A549 (cell line): ENCODE measurements at places on chromosomes 2 and 18. TPM values are rescaled to one million over a fixed set of nuclear protein-coding genes. Genes with fewer than 3 reads are reported as not detected.

Gene IL1RN
- 0.13 TPM in 1 of 3 replicates, not detected in the others for polyA plus RNA-seq

Gene ANKAR
- 1.7 to 2.3 TPM (median 2.2 TPM) in 3 replicates for polyA plus RNA-seq

Gene ASXL3
- polyA plus RNA-seq, result not detected in 3 replicates

Gene IL18R1
- 0.73 to 0.99 TPM (median 0.87 TPM) in 3 replicates for polyA plus RNA-seq

Gene SPRED2
- 18.9 to 22.6 TPM (median 20.6 TPM) in 3 replicates for polyA plus RNA-seq

Gene LBX2
- polyA plus RNA-seq, result 2.0 to 2.4 TPM (median 2.1 TPM) in 3 replicates

Gene PCBP1
- polyA plus RNA-seq, result 284 to 310 TPM (median 304 TPM) in 3 replicates

Gene BUB1
- polyA plus RNA-seq, result 36.9 to 44.0 TPM (median 38.2 TPM) in 3 replicates

Gene SP140
- polyA plus RNA-seq, result 0.24 TPM in 1 of 3 replicates, not detected in the others

Gene VSNL1
- polyA plus RNA-seq, result not detected in 3 replicates

Gene ZNF236
- 2.6 to 2.9 TPM (median 2.7 TPM) in 3 replicates for polyA plus RNA-seq

Gene PTGR3
- 6.3 to 7.2 TPM (median 7.2 TPM) in 3 replicates for polyA plus RNA-seq

- DNase-seq, result no peak
These were observed 60.5 kb upstream of the ST3GAL5 start for GRCh38 chr2:85949280-85949679.

- no peak for DNase-seq
These were observed 40.8 kb downstream of the RAB10 start for GRCh38 chr2:26074676-26075075.

DNA sequence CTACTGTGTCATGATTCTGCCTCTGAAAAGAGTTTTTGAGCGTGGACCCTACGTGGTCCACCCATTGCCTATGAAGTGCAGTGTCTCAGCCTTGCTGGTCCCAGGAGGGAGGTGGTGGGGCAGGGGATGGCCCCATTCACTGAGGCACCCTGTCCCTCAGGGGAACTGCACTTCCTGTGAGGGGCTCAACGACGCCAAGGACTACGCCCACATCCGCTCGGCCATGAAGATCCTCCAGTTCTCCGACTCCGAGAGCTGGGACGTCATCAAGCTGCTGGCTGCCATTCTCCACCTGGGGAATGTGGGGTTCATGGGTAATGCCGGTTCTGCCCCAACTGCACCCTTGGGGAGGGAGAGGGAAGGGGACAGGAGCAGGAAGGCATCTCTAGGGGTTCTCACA, 42.5 kb downstream of the MYO7B start:
- DNase-seq, result no peak

DNA sequence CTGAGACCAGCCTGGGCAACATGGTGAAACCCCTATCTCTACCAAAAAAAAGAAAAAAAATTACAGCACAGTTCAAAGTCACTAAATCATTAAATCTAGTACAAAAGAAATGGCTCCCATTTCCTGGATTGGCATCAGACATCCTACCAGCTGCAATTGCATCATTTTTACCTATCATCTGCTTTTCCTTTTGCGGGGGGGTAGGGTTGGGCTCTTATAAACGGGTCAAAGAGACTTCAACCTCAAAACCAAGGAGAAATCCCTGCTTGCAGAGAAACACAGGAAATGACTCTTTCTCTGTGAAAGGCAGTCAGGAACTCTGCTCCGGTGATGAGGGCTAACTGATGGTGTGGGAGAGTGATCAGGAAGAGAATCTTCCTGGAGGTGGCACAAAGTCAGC, 45.3 kb upstream of the RFX8 start:
- no peak for DNase-seq

- DNase-seq, result no peak
These were observed 113.9 kb downstream of the INO80D start for GRCh38 chr2:205972113-205972512.

DNA sequence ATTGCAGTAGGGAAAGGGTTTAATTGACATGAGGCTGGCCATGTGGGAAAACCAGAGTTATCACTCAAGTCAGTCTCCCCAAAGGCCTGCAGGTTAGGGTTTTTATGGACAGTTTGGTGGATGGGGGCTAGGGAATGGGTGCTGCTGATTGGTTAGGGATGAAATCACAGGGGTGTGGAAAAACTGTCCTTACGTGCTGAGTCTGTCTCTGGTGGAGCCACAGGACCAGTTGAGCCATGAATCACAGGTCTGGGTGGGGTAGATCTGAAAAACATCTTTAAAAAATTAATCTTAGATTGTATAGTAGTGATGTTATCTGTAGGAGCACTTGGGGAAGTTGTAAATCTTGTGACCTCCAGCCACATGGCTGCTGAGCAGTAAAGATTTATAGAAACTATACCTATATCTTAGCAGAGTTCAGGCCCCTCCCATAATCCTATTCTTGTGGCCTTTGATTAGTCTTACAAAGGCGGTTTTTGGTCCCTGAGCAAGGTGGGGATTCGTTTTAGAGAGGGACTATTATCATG, 139.6 kb downstream of the COMMD1 start:
- no peak for DNase-seq

DNA sequence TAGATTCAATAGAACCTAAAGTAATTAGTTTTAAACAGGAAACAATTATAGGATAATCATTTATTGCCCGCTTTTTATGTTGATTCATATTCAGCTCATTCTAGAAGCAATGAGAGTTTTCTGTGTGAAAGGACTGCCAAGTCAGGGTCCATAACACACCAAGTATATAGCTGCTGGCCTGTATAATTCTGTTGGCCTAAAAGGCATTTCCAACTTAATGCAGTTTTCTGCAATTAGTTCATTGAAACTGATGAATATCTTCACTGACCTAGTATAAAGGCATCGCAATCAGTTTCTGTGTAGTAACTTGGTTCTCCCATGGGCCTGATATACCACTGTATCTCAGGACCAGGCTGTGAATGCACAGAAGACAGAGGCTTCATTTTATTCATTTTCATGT, 69.1 kb upstream of the GRB14 start:
- no peak for DNase-seq

- no peak for DNase-seq
These were observed 102.6 kb upstream of the GLI2 start for GRCh38 chr2:120632796-120633646.

- DNase-seq, result no peak
These were observed 62.1 kb downstream of the LRRTM1 start for GRCh38 chr2:80242355-80242910.

DNA sequence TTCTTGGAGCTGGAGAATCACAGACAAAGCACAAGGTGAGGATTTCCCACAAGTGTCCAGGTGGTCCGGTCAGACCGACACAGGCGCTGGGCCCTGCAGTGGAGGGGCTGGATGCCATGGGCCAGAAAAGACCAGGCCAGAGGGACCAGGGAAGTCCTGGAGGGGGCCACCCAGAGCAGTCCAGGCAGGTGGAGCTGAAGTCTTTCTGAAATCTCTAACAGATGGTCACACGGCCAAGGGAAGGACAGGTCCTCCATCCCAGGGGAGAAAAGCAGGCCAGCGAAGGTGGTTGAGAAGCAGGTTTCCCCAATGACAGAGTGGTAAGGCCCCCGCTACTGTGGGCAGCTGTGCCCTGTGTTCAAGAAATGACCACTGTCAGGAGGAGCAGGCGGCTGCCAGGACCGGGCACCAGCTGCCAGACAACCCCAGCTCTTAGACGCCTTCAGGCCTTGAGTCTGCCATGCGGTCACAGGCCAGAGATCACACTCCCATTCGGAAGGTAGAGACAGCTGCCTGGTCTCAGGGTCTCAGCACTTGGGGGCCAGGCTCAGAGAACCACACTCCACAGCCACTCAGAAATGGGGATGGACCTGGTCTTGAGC, 25.9 kb downstream of the HS1BP3 start:
- no peak for DNase-seq

DNA sequence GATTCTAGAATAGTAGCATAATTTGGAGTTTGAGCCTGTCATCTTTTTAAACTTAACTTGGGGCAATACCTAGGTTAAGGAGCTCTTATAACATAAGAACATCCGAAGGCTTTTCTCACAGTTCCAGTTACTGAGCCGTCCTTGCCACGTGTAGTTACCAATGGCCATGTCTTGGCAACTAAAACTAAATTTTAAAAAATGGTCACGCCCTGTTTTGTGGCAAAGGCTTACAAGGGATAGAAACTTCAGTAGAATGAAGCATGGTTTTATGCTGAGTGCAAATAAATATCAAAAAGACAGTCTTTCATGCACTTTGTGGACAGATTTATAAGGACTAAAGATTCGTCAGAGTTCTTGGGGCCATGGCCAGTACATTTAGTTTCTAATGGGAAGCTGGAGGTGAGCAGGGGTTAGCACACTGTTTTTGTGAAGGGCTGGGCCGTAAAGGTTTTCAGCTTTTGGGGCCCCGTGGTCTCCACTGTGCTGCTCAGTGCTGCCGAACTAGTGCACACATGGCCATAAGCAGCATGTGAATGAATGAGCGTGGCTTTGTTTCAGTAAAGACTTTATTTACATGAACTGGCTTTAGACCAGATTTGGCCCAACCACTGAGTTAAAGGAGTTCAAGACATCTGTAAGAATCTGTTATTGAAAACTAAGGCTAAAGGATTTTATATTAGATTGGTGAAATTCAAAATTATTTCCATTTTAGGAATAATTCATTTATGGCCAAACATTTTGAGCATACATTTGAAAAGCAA, 41.1 kb downstream of the GRHL1 start:
- DNase-seq, result no peak

- no peak for DNase-seq
These were observed 8.4 kb downstream of the KCNIP3 start for GRCh38 chr2:95305380-95306061.

GRCh38 chr2:26245231-26245732, 543 bp downstream of the HADHB start:
- no peak for DNase-seq

GRCh38 chr18:67776929-67777328, 260.4 kb upstream of the DSEL start:
- no peak for DNase-seq

GRCh38 chr2:234677758-234678538, 181.1 kb upstream of the ARL4C start:
- DNase-seq, result peak; percentile 71

GRCh38 chr2:240762249-240762648, 57.8 kb downstream of the KIF1A start:
- no peak for DNase-seq

DNA sequence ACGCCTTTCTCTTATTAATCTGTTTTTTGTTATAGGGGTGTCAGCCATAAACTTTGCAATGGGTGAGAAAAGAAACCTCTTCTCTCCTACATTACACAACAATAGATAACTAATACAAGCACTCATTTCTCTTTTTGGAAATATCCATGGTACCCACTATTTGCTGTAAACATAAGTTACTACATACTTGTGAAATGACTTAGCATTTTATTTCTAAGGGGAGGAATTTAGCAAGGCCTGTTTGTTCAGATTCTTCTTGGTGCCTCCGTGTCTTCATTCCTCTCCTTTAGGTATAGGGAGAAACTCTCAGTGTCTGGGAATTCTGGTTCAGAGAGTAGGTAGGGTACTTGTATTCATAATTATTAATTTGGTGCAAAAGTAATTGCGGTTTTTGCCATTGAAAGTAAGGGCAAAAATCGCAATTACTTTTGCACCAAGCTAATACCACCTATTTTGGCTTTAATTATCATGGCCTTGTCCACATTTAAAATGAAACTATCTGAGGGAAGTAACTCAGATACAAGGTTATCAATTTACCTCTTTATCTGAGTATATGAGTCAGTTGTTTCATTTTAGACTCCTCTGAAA, 134.8 kb downstream of the MREG start:
- peak; percentile 23 for DNase-seq

DNA sequence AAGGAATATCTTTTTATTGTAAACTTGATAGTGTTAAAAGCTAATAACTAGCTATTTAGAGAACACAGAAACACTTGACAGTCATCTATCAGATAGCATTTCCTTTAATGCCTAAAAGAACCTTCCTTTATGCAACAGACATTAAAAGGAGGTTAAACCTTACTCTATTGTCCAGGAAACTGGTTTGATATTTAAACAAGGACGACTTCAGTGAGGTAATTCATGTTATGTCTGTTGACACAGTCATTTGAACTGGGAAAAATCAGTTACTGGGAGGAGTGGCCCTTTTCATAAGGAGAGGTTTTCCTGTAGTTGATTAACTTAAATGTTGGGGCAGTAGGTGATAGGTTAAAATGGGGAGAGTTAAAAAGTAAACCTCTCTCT, 6.7 kb downstream of the TGIF1 start:
- no peak for DNase-seq

DNA sequence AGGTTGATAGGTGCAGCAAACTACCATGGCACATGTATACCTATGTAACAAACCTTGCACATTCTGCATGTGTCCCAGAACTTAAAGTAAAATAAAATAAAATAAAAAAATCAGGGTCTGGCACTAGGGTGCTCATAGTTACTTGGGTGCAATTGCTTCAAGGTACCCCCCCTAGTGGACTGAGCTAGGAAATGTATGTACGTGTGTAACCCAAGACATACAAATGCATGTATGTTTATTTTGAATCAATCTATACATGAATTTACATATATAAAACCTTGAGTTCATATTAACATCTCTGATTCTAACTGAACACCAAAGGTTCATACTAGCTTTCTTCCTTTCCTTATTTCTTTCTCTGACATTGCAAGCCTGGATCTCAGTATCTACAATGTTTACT, 51.5 kb downstream of the USP37 start:
- peak; percentile 42 for DNase-seq

GRCh38 chr2:136000502-136000901, 15.1 kb upstream of the DARS1 start:
- DNase-seq, result no peak
